ENCODE measurements at places on chromosomes 4 and X. TPM values are rescaled to one million over a fixed set of nuclear protein-coding genes. Genes with fewer than 3 reads are reported as not detected.

Gene HSFX2
- 0.14 TPM for total RNA-seq

Gene KDM5C
- 63.4 TPM for total RNA-seq

Gene CT45A5
- total RNA-seq = not detected

Gene S100G
- total RNA-seq = not detected

Gene FAM114A1
- total RNA-seq = 362 TPM

Measured in smooth muscle cell of bladder (primary cell).